ENCODE measurements at places on chromosomes 12 and 14.

DNA sequence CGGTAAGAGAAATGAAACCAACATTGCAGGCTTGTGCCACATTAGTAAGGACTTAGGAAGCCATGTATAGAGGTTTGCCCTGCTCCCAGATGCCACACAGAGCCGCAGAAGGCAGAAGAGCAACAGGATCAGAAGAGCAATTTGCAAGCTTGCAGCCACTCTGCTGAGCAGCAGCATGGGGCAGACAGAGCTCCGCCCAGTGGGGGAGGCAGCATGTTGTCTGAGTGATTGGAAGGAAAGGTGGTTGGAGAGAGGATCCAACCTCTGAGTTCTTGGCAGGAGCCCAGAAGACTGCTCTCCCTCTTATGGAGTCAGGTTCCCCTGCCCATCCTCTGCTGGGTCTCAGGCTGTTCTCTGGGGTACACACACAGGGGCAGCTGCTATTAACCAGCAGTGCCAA lies 2.3 kb upstream of the KRT6A start:
- no peak for DNase-seq

DNA sequence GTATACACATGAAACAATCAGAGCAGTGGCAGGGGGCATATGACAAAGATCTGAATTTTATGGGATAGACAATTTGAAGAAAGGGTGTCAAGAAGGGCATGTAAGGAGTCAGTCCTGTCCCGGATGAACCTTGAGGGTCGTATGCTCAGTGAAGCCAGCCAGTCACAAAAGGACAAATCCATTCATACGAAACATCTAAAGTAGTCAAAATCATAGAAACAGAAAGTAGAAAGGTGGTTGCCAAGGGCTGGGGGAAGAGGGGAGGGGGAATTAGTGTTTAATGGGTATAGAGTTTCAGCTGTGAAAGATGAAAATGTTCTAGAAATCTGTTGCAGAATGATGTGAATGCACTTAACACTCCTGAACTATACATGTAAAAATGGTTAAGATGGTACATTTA lies 157.5 kb downstream of the TGFB3 start:
- no peak for DNase-seq

GRCh38 chr12:32902287-32902997 lies 5.9 kb upstream of the PKP2 start:
- DNase-seq: no peak

- DNase-seq: no peak
These were observed 68.9 kb downstream of the BCL11B start for GRCh38 chr14:99203080-99203479.

- no peak for DNase-seq
These were observed 92.0 kb downstream of the SLC2A13 start for GRCh38 chr12:40013847-40014246.

DNA sequence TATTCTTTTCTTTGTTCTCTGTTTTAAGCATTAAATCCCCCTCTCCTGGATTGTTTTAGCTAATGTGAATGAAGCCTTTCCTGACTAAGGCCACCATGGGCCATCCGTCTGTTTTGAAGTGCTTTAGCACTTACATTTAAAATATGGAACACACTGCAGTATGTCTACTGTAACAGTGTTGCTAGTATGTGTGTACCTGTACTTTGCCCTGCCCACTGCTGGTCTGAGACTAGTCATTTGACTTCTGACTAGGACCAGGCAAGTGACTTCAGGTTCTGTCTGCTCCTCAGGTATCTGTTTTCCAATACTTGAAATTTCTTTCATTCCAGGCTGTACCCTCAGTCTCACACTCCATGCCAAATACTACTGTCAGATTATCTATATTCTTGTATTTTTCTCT lies 120.1 kb upstream of the TSPAN8 start:
- DNase-seq: no peak

All from activated CD4-positive, alpha-beta memory T cell treated with anti-CD3 and anti-CD28 coated beads for 36 hours (primary cell).